ENCODE measurements at places on chromosomes 4 and X.

GRCh38 chr4:162265802-162266201 is 102.0 kb upstream of the FSTL5 start:
- DNase-seq = no peak

DNA sequence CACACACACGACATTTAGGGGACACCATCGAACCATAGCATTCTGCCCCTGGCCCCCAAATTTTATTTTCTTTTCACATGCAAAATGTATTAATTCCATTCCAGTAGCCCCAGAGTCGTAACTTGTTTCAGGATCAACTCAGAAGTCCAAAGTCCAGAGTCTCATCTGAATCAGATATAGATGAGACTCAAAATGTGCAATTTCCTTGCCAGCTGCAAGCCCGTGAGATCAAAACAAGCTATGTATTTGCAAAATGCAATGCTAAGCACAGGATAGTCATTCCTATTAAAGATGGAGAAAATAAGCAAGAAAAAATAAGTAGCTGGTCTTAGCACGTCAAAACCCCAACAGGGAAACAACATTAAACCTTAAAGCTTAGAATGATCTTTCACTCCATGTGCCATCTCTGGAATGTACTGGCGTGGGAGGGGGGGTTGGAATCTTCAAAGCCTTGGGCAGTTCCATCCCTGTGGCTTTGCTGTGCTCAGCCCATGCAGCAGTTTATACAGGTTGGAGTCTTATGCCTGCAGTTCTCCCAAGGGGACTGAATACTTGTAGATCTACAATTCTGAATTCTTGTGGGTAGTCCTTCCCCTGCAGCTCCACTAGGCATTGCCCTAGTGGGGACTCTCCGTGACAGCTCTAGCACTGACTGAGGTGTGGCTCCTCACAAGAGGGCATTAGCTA is 47.7 kb upstream of the SYTL5 start:
- DNase-seq = no peak

GRCh38 chrX:139506333-139506732 is 24.2 kb upstream of the F9 start:
- no peak for DNase-seq

- no peak for DNase-seq
Measured at GRCh38 chr4:34720571-34720970, 1523.7 kb downstream of the ARAP2 start.

- DNase-seq = no peak
Measured at GRCh38 chr4:175106301-175106700, 188.1 kb downstream of the ADAM29 start.

DNA sequence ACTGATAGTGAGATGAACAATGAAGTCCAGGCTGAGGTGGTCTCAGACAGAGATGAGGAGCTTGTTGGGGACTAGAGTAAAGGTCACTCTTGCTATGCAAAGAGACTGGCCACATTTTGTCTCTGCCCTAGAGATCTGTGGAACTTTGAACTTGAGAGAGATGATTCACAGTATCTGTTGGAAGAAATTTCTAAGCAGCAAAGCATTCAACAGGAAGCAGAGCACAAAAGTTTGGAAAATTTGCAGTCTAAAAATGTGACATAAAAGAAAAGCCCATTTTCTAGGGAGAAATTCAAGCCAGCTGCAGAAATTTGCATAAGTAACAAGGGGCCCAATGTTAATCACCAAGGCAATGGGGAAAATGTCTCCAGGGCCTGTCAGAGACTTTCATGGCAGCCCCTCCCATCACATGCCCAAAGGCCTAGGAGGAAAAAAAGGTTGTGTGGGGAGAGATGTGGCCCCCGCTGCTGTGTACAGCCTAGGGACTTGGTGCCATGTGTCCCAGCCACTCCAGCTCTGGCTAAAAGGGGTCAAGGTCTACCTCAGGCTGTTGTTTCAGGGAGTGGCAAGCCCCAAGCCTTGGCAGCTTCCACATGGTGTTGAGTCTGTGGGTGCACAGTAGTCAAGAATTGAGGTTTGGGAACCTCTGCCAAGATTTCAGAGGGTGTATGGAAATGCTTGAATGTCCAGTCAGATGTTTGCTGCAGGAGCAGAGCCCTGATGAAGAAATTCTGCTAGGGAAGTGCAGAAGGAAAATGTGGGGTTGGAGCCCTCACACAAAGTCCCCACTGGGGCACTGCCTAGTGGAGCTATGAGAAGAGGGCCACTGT is 262.8 kb downstream of the DKK2 start:
- no peak for DNase-seq

DNA sequence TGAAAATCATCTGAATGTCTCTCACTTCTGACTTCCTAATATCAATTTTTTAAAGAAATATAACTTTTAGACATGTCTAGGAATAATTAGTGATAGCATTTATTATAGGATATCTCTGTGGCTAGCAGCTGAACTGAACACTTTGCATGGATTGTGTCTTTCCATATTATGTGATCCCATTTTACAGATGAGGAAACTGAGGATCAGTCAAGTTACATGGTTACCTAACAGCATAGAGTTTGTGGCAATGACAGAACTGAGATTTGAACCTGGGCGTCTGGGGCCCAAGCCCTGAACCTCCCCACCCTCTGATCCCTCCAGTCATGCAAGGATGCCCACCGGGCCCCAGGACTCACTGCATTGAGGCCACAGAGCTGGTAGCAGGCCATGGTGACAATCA is 101.3 kb downstream of the SLC2A9 start:
- no peak for DNase-seq

DNA sequence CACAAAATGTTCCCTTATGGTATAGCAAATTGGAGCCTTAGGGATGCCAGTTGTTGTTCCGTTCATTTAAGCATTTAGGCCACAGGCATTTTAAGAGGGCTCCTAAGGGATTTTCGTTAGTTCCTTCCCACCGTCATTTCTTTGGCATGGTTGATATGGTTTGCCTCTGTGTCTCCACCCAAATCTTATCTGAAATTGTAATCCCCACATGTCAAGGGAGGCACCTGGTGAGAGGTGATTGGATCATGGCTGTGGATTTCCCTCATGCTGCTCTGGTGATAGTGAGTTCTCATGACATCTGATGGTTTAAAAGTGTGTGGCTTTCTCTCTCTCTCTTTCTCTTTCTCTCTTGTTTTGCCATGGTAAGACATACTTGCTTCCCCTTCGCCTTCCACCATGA is 104.1 kb downstream of the ASB9 start:
- no peak for DNase-seq

Data from stimulated activated CD4-positive, alpha-beta T cell treated with anti-CD3 and anti-CD28 coated beads, Interleukin-12 subunit alpha, Interleukin-12 subunit beta, amount 100 ng/mL, for 48 hours (primary cell).